NCI-H187 (cell line): ENCODE measurements at places on chromosomes 5 and 9.

DNA sequence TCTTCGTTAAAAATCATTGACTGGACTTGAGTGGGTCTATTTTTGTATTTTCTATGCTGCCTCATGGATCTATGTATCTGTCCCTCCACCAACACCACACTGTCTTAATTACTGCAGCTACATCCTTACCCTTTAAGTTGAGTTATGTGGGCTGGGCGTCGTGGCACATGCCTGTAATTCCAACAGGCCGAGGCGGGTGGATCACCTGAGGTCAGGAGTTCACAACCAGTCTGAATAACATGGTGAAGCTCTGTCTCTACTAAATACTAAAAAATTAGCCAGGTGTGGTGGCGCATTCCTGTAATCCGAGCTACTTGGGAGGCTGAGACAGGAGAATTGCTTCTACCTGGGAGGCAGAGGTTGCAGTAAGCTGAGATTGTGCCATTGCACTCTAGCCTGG lies 48.2 kb downstream of the XRCC4 start:
- no peak for DNase-seq

DNA sequence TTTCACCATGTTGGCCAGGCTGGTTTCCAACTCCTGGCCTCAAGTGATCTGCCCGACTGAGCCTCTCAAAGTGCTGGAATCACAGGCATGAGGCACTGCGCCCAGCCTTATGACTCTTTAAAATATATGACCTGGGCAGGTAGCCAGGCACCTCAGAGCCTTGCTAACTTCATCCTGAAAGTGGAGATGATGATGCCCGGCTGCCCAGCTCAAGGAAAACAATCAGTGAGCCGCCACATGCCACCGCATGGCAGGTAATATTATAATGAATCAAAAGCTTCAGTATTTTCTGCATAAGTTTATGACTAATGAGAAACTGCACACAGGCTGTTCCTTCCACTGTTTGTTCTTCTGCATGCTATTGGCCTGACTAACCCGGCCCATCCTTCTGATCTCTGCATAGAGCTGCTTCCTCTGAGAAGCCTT lies 30.4 kb upstream of the DMRT1 start:
- DNase-seq, result no peak

DNA sequence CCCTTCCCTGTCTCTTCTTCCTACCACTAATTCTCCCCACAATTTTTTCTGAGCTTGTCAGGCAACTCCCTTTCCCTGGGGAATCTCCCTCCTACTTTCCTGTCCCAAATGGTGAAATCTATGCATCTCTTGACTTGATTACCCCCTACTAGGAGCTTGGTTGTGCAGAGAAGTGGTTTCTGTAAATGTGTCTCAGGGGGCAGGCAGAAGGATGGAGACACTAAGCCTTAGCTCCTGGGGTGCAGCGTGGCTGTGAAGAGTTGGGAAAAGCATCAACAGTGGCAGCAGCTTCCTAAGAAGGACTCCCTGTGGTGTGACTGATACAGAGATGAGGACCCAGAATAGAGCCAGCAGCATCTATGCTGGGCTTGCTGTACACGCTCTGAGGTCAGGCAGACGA lies 62.3 kb downstream of the NRG2 start:
- no peak for DNase-seq

GRCh38 chr9:81850724-81851123 lies 77.5 kb upstream of the SPATA31D4 start:
- DNase-seq, result no peak

GRCh38 chr5:74556631-74557595 lies 83.6 kb downstream of the ENC1 start:
- DNase-seq, result no peak
